ENCODE measurements at places on chromosomes 5 and 9. TPM values are rescaled to one million over a fixed set of nuclear protein-coding genes. Genes with fewer than 3 reads are reported as not detected.
A peak's percentile ranks its signal among the peaks of the same experiment; 100 is the strongest.

DNA sequence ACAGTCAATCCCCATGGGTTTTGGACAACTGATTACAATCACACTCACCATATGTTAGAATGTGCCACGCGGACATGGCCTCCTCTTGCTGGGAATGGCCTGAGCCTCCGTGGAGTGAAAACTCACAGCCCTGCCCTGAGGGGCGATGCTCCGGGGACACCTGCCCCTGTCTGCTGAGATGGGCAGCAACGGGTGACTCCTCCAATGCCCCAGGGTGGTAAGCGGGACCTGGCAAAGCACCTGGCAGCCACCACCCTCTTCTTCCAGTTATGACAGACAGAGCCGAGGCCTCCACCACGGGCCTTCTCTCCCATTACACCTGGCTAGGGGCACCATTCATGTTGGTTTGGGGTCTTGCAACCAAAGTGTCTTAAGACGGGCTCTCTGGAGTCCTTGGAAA is 94.9 kb upstream of the COL5A1 start:
- no peaks in the 10 kb centered on the region for H3K4me1 ChIP-seq
- DNase-seq, result no peak
- H3K36me3 ChIP-seq, result no peaks in the 10 kb centered on the region
- no peak overlapping the region for H3K27ac ChIP-seq
- H3K4me3 ChIP-seq, result no peak overlapping the region
- H3K27me3 ChIP-seq, result peaks cover 6% of the 10 kb centered on the region

The BHMT2 gene
- total RNA-seq, result not detected

DNA sequence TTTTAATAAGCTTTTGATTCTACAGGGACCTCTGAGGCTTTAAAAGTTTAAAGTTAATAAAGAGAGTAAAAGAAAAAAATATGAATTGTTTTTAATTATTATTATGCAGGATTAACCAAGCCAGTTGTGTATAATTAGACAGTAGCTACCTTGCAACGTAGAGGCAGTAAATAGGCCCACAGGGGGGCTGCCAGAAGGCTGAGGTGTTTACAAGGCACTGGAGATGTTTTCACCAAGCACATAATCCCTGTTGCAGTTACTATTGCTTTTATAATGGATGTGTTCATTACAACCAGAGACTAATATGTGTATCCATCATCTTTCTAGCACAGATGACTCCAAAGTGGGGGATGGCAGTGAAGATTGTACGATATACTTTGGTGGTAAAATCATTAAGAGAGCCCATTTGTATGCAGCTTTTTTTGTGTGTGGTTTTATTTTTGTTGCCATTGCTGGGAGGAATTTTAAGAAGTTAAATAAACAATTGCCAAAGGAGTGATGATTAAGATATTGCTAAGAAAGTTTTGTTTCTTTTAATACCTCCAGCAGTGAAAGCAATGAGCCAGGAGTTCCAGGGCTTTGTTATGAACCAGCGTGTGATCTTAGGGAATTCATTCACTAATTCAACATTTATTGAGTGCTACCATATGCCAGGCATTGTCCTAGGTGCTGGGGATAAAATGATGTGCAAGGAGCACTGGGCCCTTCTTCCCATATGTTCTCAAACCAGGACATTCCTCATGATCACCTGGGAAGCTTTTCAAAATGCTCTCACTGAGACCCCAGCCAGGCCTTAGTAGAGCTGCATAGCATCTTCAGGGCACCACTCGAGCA is 138.7 kb upstream of the EFNA5 start:
- H3K36me3 ChIP-seq, result peaks cover 2% of the 10 kb centered on the region
- peaks cover 8% of the 10 kb centered on the region for H3K4me1 ChIP-seq
- no peak overlapping the region for H3K27ac ChIP-seq
- DNase-seq, result no peak
- H3K27me3 ChIP-seq, result peaks cover 18% of the 10 kb centered on the region
- H3K4me3 ChIP-seq, result no peak overlapping the region

DNA sequence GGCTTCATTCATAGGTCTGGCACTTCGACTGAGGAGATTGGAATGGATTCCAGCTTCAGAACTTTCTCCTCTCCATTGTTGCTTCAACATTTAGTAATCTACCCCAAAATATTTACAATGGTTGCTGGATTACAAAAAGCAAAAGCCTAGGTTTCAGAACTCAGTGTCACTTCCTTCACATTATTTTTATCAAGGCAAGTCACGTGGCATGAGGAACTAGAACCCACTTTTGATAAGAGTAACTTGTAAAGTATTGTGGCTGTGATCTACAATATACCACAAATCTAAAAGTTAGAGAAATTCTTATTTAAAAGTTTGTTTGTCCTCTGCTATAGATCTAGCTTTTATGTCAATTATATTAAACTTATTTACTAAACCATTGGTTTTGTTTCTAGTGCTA is 39.7 kb upstream of the ANKDD1B start:
- no peak for DNase-seq
- H3K27me3 ChIP-seq, result no peaks in the 10 kb centered on the region
- H3K27ac ChIP-seq, result no peak overlapping the region
- peaks cover 21% of the 10 kb centered on the region for H3K36me3 ChIP-seq

DNA sequence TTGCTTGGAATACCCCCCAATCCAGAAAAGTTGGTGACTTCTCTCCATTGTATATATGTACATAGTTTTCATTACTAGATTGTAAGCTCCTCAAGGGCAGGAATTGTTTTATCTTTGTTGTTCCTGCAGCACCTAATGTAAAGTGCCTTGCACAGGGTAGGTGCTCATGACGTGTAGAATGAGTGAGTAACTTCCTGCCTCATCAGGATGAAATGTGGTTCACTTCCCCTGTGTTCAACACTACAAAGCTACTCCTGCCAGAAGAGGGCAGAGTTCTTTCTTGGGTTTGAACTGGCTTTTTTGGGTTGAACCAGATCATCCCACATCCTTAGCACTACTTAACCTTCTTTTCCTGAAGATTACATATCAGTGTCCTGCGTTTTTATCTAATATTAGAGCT is 23.9 kb downstream of the GTF3C4 start:
- no peak overlapping the region for H3K4me3 ChIP-seq
- DNase-seq, result no peak
- no peak overlapping the region for H3K27ac ChIP-seq
- H3K27me3 ChIP-seq, result no peaks in the 10 kb centered on the region

GRCh38 chr9:34457266-34458012 is 931 bp downstream of the FAM219A start:
- H3K27ac ChIP-seq, result peak overlapping the region; percentile 79
- H3K4me1 ChIP-seq, result peaks cover 41% of the 10 kb centered on the region
- peak overlapping the region; percentile 87 for H3K4me3 ChIP-seq
- peaks cover 2% of the 10 kb centered on the region for H3K36me3 ChIP-seq

The SPAG8 gene
- total RNA-seq, result 3.4 TPM

The UCK1 gene
- total RNA-seq, result 30.6 TPM
